ENCODE measurements at places on chromosomes 11 and 22.
A peak's percentile ranks its signal among the peaks of the same experiment; 100 is the strongest.

GRCh38 chr11:64482588-64482987, 108.4 kb upstream of the SLC22A12 start:
- ATAC-seq: no peak

- no peak for ATAC-seq
Observed at GRCh38 chr22:43823353-43823908, 11.3 kb upstream of the EFCAB6 start.

- ATAC-seq: no peak
Observed at GRCh38 chr11:96008161-96008720, 84.3 kb upstream of the MTMR2 start.

DNA sequence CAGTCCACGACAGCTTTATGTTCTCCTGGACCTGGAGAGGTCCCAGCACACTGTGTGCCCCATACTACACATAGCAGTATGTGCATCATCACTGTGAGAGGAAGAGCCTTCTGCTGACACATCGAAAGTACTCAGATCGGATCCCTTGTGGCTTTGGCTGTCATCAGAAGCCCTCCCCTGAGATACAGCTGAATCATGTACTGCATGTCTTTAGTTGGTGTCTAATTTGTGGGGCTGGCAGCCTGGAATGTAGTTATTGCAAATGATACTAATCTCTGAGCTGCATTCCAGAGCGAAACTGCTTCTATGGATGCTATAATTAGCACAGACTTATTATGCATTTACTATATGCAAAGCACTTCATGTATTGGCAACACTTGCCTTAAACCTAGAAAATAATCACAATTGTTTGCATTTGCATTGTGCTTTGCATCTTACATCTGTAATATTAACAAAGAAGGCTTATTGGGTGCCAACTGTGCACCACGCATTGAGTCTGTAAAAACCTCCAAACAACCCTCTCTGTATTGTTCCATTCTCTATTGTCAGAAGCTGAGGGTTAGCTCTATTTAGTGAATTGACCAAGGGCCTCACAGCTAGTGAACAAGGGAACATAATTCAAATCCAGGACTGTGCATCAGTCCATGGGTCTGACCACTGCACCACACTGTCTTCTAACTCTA, 89.2 kb upstream of the CRTAM start:
- peak; percentile 80 for ATAC-seq

DNA sequence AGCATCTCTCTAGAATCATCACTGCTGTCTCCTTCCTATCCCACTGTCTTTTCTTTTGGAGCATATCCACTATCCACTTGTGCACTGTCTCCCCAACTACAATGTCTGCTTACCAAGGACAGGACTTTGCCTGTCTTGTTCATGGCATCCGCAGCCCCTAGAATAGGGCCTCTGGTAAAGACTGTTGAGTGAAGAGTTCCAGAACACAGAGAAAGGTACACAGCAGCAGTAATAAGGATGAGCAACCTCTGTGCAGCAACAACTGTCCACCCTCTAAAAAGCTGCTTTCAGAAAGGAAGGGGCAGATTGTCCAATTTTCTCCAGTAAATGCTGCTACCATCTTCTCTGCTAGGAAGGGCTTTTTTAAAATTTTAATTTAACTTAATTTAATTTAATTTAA, 25.5 kb upstream of the BIRC3 start:
- ATAC-seq: no peak

DNA sequence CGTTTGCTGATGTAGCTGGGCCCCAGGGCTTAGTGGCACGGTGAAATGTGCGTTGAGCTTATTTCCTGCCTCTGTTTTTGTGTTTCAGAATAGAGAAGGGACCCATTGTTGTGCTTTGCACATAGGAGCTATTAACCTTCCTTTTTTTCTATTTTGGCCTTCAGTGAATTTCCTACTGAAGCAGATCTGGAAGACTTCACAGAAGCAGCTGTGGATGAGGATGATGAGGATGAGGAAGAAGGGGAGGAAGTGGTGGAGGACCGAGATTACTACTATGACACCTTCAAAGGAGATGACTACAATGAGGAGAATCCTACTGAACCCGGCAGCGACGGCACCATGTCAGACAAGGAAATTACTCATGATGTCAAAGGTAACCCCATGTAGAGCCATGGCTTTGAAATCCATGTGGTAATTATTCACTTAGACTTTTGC, 37.4 kb upstream of the ST14 start:
- no peak for ATAC-seq

DNA sequence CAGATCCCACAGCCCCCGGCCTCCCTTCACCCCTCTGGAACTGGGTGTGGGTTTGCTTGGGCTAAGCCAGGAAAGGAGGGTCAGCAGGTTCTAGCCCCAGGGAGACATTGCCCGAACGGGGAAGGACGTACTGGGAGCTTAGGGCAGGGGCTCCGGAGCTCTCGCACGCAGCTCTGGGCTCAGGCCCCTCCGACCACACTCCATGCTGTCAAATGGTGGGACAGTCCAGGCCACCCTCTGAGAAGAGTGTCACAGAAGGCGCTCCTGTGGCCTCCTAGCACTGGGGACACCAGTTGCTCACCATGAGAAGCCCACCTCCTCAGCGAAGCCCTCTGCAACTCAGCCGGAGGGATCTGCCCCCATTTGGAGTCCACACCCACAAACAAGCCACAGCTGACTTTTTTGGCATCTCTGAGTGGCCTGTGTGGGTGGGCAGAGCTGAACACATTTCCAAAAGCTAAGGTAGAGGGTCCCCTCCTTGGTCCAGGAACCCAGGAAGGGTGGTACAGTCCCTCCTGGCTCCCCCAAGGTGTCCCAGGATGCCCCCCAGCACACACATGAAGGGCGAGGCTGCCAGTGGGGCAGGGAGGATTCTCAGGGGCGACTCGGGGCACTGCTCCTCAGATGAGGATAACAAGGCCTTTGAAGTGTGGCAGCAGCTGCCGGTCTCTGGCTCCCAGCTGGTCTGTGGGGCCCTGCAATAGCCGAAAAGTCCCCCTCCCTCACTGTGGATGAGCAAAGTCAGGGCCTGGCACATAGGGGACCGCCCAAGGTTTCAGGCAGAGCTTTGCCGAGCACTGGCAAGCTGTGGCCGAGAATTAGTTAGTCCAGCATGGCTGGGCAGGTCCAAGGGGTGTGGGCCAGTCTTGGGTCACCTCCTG, 13.0 kb upstream of the TEF start:
- no peak for ATAC-seq

DNA sequence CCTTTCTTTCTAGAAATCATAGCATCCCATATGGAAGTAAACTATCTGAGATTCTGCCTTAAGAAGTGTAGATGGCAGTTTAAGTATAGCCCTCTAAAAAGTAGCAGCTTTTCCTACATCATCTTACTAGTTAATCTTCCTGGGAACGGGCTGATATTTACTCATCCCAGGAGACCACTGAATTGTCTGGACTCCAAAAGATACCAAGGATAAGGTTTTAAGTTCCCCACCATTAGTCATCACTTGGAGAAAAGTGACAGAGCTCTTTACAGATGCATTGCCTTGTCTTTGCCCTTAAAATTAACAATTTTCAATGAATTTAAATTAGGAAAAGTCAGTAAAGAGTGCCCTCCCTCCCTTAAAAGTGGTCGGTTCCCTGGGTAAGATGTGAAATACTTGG, 129.5 kb downstream of the MAML2 start:
- no peak for ATAC-seq

DNA sequence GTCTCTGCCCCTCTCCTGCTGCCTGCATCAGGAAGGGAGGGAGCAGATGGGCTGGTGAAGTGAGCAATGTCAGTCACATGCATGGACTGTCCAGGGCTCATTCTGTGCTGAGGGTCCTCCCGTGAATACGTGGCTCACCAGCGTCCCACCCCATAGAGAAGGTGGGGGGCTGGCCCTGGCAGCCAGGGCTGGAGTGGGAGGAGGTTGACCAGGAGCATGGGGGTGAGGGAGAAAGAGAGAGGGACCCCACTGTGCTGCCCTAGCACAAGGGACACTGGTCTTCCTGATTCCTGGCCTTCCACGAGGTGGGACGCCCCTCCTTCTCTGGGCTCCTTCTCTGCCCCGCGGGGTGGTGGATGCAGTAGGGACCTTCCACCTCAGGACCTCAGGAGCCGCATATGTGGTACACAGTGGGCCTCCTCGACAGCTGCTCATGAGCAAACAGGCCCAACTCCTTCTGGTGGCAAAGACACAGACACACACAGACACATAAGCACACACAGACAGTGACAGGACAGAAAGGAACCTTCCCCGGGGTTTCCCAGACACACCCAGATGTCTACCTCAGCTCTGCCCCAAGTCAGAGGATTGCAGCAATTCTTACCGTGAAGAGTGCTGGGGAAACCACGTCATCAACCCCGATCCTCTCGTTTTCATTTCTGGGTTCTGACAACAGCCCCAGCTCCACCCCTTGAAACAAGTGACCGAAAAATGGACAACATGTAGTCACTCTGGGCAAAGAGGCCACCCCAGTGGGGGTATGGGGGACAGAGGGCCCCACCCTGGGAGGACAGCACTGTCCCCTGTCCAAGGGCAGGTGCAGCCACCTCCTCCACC, 3.6 kb upstream of the APOBEC3A start:
- ATAC-seq: peak; percentile 84

DNA sequence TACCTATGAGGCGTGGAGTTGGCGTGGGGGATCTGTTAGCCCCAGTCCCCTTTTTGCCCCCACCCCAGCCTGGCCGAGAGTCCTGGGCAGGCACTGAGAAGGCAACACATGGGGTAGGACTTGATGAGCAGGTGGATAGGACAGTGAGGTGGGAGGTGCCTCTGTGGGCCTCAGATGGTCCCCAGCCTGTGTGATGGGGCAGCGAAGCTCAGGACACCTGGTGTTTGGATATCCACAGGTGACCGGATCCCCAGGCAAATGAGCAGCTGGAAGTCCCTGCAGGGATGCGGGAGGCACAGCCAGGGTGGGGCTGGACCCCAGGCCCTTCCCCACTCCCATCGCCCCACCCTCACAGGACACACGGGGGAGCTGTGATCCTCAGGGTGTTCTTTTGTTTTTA, 9.7 kb downstream of the FBLN1 start:
- no peak for ATAC-seq

- ATAC-seq: no peak
Observed at GRCh38 chr22:49394116-49394785, 433.4 kb downstream of the BRD1 start.

DNA sequence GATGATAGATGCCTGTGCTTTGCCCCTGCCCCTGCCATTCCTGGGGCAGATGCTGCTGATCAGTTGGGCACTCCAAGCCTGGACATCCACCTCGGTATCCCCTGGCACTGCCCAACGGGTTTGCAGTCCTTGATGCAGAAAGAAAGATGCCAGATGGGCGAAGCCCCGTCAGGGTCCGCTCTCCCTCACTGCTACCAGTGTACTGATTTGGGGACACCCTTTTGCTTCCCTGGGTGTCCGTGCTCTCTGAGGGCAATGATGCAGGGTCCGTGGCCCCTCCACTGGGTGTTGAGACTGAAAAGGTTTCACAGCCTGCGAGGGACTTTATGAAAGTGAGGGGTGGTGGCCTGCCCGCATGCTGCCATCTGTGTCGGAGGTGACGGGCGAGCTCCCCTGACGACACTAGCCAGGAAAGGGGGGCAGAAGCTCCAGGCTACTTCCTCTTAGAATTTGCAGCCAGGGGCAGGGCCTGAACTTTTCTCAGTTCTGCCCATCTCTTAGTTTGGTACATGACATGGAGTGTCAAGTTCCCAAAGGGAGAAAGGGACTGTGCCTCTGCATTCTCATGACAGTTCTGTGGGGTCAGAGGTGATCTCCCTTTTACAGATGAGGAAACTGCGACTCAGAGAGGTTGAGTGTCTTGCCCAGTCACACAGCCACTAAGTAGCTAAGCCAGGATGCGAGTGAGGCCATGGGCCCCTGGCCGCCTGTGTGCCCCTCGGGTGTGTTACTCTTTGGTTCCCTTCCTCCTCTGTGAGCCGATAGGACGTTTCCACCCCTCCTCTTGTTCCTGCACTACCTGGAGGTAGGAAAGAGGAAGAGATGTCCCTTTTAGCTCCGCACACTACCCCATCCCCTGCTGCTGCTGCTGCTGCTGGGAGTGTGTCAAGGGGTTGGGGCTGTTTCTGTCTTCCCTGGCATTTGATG, 96.6 kb downstream of the BCR start:
- ATAC-seq: peak; percentile 64

Data from stimulated activated memory B cell treated with anti-CD40 and anti-IgM and Interleukin-4, amounts not matched to agents 10 μg/mL and 1 μg/mL and 100 μg/mL, for 72 hours (primary cell).